Urothelium cell line (cell line): ENCODE measurements at places on chromosomes 2 and 18.

GRCh38 chr2:134674687-134675086, 44.1 kb downstream of the TMEM163 start:
- no peak for DNase-seq

DNA sequence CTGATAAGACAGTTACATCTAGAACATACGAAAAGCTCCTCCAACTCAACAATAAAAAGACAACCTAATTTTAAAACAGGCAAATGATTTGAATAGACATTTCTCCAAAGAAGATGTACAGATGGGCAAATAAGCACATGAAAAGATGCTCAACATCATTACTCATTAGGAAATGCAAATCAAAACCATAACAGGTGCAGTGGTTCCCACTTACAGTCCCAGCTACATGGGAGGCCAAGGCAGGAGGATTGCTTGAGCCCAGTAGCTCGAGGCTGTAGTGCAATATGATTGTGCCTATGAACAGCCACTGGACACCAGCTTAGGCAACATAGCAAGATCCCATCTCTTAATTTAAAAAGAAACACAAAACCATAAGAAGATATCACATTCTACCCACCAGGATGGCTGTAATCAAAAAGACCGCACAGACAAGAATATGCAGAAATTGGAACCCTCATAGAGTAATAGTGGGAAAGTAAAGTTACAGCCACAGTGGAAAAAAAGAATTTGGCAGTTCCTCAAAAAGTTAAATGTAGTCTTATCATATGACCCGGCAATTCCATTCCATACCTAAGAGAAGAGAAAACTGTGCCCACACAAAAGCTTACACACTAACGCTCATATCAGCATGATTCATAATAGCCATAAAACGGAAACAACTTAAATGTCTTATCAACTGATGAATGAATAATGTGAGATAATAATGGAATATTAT, 30.5 kb upstream of the ARMC9 start:
- DNase-seq: no peak

DNA sequence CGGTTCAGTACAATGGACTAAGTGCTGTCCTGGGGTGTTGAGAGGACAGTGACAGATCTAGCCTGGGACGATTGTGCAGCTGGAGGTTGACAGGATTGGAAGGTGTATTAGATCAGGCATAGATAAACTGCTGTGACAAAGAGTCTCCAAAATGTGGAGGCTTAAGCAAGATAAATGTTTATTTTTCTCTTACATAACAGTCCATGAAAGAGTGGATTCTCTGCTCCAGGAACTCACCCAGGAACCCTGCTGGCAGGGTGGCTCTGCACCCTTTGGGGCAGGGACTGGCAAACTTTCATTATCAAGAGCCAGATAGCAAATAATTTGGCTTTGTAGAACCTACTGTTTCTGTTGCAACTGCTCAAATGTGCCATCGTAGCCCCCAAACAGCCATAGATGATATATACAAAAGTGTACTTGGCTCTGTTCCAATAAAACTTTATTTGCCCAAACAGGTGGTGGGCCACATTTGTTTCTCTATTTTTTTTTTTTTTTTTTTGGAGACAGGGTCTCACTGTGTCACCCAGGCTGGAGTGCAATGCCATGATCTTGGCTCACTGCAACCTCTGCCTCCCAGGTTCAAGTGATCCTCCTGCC, 9.7 kb downstream of the HRH4 start:
- no peak for DNase-seq

DNA sequence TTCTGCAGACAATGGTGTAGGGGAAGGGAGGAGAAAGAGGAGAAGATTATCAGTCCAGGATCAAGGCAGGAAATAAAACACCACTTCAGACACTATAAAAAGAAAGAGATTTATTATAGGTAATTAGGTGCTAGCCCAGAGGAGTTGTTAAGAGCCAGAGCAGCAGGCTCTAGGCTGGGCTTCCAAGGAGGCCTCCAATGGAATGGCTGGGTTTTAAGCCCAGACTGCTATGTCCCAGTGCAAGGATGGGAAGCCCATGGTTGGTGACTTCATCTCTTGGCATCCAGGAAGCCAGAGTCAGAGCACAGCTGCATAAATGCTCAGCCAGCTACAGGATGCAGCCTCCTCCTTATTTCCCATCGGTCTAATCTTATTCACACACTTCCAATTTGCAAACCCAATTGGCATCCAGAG, 95.6 kb downstream of the LAMA3 start:
- peak; percentile 48 for DNase-seq

GRCh38 chr18:54444319-54444914, 86.7 kb downstream of the C18orf54 start:
- peak; percentile 42 for DNase-seq

DNA sequence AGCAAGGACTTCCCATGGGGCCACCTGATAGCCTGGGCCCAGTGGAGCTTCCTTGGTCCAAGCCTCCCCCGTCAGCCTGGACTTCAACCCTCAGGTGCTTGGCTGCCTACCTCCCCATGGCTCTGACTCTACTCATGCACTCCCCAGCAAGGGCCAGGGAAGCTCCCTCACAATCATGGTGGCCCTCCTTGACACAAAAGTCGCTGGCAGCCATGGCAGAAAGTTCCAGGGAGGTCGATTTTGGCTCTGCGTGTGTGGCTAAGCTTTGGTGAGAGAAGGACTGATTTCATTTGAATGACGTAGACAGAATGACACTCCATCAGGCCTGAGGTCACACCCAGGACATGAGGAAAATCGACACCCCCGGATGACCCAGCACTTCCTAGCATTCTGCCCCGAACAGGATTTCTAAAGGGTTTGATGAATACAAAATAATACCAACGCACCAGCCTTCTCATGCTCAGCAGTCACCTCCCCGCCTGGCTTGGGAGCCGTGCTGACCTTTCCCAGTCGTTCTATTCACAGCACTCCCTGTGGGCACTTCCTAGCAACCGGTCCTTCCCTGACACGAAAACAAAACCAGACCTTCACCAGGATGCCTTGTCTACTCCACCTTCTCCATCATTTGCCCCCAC, 52.7 kb downstream of the LBH start:
- DNase-seq: no peak

GRCh38 chr18:58113337-58113736, 69.3 kb downstream of the NEDD4L start:
- no peak for DNase-seq

- no peak for DNase-seq
These were observed 1089.3 kb downstream of the SUCLG1 start for GRCh38 chr2:83369601-83370418.

- DNase-seq: no peak
These were observed 63.5 kb downstream of the NRP2 start for GRCh38 chr2:205745661-205746419.

GRCh38 chr18:55699233-55699765, 111.3 kb upstream of the TCF4 start:
- DNase-seq: no peak

DNA sequence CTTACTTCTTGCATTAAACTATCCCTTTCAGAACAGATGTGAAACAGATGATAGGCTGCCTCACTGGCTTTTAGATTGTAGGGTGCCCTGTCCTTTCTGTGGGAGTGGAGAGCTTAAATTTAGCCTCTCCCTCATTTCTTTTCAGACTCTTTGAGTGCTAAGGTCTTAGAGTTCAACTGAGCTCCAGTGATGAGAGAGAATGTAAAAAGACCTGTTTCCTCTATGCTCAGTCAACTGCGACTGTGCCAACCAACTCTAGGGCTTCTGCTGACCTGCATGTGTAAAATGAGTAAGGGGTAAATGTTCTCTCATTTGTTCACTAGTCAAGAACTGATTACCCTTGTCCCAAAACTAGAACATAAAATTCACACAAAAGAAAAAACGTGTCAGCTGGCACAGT, 104.8 kb upstream of the TGFA start:
- no peak for DNase-seq

- no peak for DNase-seq
These were observed 25.1 kb upstream of the PLB1 start for GRCh38 chr2:28470759-28471158.

GRCh38 chr2:209426432-209426831, 2.6 kb downstream of the MAP2 start:
- peak; percentile 37 for DNase-seq

DNA sequence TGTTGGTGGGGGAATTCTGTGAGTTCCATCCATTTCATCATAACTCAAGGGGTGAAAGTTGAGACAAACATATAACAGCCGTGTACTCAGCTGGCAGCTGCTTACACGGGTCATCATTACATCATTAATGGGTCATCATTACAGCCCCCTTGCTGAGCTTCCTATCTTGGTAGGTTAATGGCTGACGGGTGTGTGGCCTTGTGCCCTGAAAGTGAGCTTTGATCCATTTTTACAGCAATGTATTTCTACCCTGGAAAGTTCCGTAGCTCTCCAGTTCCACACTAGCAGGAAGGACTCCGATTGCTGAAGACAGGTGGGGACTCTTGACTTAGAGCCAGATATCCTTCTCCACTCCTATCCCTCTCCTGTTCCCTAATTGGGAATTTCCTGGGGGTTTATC, 105.2 kb upstream of the DLX2 start:
- DNase-seq: no peak

- DNase-seq: no peak
These were observed 45.0 kb downstream of the MBP start for GRCh38 chr18:77087393-77088141.

GRCh38 chr2:62404913-62405312, 101.1 kb downstream of the TMEM17 start:
- no peak for DNase-seq

DNA sequence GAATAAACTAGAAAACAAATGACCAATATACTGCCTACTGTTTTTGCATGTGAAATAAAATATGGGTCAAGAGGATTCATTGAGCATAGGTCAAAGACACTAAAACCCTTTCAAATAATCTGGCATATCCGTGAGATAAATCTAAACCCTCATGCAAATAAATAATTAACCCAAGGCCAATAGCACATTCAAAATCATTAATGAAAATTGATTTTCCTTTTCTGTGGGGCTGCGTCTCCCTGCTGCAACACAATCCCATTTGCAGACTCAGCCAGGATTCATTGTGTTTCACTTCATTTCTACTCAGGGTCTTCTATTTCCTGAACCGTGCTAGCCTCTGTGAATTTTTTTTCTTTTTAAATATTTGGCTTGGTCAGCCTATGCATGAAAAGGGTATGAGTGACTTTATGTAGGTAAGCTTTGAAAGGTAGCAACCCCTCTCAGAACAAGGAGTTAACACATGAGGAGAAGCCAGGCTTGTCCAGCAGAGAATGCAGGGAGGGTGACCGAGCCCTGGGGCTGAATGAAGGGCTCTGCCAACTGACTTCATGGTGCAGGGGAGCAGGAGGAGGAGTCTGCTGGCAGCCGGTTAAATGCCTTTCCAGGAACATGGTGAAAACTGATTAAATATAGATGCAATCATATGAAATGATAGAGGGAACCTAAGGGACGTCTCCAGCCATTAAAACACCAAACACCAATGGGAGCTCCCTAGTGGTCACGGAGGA, 10.3 kb upstream of the CTAGE1 start:
- no peak for DNase-seq

- DNase-seq: no peak
These were observed 268.4 kb upstream of the CDH19 start for GRCh38 chr18:66872277-66872676.

GRCh38 chr2:236607471-236608187, 38.0 kb downstream of the ACKR3 start:
- DNase-seq: no peak

DNA sequence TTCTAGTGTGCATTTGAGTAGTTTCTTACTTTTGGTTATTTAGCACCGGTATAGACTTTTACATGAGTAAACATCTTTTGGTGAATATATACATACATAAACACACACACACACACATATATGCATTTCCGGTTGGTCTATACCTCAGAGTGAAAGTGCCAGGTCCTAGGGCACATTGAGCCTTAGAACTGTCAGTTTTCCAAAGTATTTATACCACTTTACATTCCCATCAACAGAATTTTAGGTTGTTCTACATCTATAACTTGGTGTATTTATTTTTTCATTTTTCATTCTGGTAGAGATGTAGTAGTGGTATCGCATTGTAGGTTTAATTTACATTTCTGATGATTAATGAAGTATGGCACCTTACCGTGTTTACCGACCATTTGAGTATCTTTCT, 22.6 kb downstream of the MMADHC start:
- no peak for DNase-seq

DNA sequence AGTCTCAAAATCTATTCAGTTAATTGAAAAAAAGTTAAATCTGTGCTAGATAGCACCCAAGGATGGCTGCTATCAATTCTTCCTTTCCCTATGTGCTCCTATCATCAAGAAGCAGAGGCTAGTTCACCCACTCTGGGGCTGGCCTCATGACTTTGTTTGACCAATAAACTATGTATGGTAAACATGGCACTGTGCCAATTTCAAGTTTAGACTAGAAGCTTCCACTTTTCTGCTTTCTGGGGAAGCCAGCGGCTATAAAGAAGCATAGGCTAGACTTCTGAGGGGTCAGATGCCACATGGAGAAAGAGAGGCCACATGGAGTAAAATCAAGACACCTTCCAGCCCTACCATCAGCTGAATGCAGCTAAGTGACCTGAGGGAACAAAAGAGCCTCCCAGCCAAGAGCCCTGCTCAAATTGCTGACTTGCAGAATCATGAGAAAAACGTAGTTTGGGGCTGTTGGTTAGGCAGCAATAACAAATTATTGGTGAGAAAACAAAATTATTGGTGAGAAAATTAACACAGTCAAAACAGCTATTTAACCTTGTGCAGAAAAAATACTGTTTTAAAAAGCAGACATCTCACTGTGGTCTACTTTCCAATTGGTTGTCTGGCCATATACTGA, 86.5 kb upstream of the SLC14A2 start:
- no peak for DNase-seq

DNA sequence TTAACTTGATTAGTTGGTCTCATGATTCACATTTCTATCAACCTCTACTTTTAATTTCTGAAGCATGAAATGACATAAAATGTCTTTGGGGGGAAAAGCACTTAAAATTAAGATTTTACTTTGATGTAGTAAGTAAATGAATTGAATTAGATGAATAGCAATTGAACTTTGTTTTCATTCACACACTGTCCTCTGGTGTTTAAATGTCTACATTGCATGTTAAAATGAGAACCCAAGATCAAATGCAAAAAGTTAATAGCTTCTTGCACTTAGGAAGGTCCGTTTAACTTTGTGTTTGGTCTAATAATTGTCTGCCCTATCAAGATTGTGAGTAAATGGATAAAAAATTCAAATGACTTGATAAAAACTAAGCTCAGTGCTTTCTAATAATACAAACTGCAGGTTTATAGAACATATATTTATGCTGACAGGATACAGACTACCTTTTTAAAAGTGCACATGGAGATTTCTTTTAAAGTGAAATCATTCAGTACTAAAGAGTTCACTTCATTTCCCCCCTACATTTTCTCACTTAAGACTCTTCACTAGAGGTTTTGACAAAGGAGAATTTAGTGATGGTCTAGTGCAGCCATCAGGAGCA, 156.2 kb upstream of the NABP1 start:
- peak; percentile 37 for DNase-seq

GRCh38 chr2:217121565-217121964, 261.7 kb upstream of the TNP1 start:
- DNase-seq: no peak
